ENCODE measurements at places on chromosomes 4 and X.

- no peak for DNase-seq
These were observed 857 bp downstream of the SCML1 start for GRCh38 chrX:17737986-17738713.

- DNase-seq, result no peak
These were observed 40.0 kb downstream of the RIPPLY1 start for GRCh38 chrX:106862972-106863688.

- no peak for DNase-seq
These were observed 550.7 kb downstream of the ADGRL3 start for GRCh38 chr4:61750810-61751209.

- DNase-seq, result no peak
These were observed 82.5 kb downstream of the PJA1 start for GRCh38 chrX:69082753-69083150.

GRCh38 chr4:145909281-145909715 is 29.3 kb downstream of the ZNF827 start:
- no peak for DNase-seq

- DNase-seq, result no peak
These were observed 1.5 kb downstream of the CASP6 start for GRCh38 chr4:109701566-109702410.

DNA sequence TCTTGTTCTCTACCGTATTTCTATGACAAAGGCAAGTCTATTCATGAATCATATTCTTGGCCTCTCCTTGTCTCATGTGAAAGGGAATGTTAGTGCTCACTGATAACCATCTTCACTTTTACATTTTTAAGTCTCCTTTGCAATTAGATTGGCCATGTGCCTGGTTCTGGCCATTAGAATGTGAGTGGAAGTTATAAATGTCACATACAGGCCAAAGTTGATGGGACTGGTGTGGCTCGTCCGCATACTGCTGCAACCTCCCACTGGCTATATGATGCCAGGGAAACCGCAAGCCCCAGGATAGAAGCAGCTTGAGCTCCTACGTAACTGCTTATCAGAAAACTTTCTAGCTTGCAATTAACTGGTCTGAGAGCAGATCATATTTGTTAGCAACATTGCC is 86.1 kb downstream of the MAGEC1 start:
- no peak for DNase-seq

DNA sequence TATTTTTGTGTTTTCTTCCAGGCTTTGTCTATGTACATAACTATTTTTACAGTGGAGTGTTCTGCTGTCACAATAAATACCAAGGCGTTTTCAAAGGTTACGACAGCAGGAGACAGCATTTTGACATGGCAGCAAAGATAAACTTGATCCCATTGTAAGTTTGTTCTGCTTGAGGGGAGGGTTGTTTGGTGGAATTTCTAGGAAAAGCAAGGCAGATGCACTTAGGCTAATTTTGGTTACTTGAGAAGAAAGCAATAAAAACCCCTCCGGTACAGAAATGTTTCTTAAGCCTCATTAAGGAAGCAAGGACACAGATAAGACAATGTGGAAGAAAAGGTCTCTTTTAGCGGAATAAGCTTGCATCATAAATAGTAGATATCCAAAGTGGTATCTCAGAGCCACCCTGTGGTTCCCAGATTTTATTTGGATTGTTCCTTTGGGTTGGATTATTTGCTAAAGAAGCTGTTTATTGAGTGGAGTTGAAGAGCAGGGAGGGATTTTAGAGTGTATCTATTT is 54.3 kb downstream of the CLCN5 start:
- no peak for DNase-seq

- DNase-seq, result no peak
These were observed 22.3 kb downstream of the TMEM31 start for GRCh38 chrX:103733017-103733416.

- DNase-seq, result no peak
These were observed 306.0 kb upstream of the TBX22 start for GRCh38 chrX:79708581-79708980.

All from D721Med (cell line).